ENCODE measurements at places on chromosomes 6 and 20. TPM values are rescaled to one million over a fixed set of nuclear protein-coding genes. Genes with fewer than 3 reads are reported as not detected.

DNA sequence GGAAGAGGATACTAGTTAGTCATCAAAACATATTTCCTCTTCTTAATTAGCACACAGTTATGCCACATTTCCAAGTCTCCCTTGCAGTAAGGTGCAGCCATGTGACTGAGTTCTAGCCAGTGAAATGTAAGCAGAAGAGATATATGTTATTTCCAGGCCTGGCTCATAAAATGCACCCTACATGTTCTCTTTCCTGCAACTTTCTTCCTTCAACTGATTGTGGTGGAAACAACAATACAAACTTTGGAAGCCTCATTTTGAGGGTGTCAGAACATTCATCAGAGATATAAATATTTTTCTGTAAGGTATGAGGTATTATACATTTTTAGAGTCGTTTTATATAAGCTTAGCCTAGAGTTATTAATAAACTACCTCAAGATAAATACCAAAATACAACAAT lies 110.9 kb upstream of the PDE7B start:
- H3K36me3 ChIP-seq, result no peaks in the 10 kb centered on the region
- H3K27ac ChIP-seq, result no peak overlapping the region
- no peak overlapping the region for H3K4me3 ChIP-seq
- peaks cover 13% of the 10 kb centered on the region for H3K4me1 ChIP-seq
- no peak for DNase-seq

The OOEP gene
- not detected for total RNA-seq

DNA sequence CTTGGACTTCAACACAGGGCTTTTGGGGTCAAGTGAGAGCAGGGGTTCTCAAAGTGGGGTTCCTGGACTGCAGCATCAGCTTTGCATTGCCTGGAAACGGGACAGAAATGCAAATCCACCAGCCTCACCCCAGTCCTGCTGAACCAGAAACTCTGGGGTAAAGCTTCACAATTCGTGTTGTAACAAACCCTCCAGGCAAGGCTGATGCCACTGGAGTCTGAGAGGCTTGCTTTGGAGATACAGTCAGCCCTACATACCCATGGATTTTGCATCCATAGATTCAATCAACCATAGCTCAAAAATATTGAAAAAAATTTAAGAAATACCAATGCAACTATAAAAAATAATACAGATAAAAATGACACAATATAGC lies 160.4 kb upstream of the ECI2 start:
- no peak overlapping the region for H3K4me3 ChIP-seq
- H3K27ac ChIP-seq, result no peak overlapping the region
- no peaks in the 10 kb centered on the region for H3K27me3 ChIP-seq
- no peaks in the 10 kb centered on the region for H3K36me3 ChIP-seq
- DNase-seq, result no peak

GRCh38 chr6:78340755-78341154 lies 526.6 kb upstream of the IRAK1BP1 start:
- DNase-seq, result no peak
- H3K27ac ChIP-seq, result no peak overlapping the region
- no peaks in the 10 kb centered on the region for H3K4me1 ChIP-seq
- no peaks in the 10 kb centered on the region for H3K36me3 ChIP-seq

DNA sequence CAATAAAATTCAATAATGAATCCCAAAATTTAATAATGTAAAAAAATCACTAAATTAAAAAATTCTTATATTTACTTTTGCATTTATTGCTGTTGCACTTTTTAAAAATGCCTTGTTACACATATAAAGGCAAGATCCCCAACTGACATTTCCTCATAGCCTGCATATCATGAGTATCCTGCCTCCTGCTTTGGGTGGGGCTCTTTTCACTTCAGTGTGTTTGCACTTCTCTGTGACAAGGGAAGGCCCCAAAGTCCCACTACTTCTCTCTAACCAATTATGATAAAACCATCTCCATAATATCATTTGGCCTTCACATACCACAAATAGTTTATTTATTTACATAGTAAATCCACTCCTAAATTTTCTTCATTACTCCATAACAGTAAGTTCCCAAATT lies 446.1 kb upstream of the MARCKS start:
- no peak overlapping the region for H3K4me3 ChIP-seq
- no peaks in the 10 kb centered on the region for H3K36me3 ChIP-seq
- H3K27ac ChIP-seq, result no peak overlapping the region
- no peaks in the 10 kb centered on the region for H3K27me3 ChIP-seq
- no peak for DNase-seq

The FERMT1 gene
- 0.93 TPM for total RNA-seq

GRCh38 chr6:125834348-125834747 lies 43.6 kb downstream of the NCOA7 start:
- H3K27me3 ChIP-seq, result no peaks in the 10 kb centered on the region
- H3K36me3 ChIP-seq, result peaks cover 3% of the 10 kb centered on the region
- H3K4me1 ChIP-seq, result peaks cover 59% of the 10 kb centered on the region

GRCh38 chr6:6482256-6482655 lies 106.3 kb upstream of the LY86 start:
- peaks cover 25% of the 10 kb centered on the region for H3K27me3 ChIP-seq
- no peaks in the 10 kb centered on the region for H3K4me1 ChIP-seq
- DNase-seq, result no peak
- H3K27ac ChIP-seq, result no peak overlapping the region
- H3K36me3 ChIP-seq, result no peaks in the 10 kb centered on the region
